ENCODE measurements at places on chromosomes 5 and 9.

- DNase-seq = no peak
These were observed 9.3 kb upstream of the TEX48 start for GRCh38 chr9:114691046-114691955.

DNA sequence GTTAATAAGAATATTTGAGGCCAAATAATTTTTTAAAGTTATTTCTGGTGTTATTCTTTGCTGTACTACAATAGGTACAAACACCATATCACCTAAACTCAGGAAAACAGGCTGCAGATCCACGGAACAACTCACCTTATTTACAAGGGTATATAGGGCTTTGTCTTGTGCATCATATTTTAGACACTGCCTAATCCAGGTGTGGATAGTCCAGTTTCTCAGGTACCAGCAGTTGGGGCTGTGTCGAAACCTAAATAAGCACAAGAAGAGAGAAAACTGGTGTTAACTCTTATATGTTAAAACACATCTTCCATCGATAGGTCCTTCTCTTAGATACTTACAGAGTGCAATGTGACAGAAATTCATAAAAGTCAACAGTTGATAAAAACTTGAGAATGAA is 82.2 kb downstream of the MRPS27 start:
- DNase-seq = no peak

DNA sequence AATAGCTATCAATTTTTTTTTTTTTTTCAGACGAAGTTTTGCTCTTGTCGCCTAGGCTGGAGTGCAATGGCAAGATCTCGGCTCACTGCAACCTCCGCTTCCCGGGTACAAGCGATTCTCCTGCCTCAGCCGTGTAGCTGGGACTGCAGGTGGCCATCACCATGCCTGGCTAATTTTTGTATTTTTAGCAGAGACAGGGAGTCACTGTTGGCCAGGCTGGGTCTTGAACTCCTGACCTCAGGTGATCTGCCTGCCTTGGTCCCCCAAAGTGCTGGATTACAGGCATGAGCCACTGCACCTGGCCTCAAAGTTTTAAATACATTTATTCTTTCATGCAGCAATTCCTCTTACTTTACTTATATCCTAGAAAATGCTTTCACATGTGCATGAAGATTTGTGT is 17.6 kb downstream of the TRIM14 start:
- no peak for DNase-seq

DNA sequence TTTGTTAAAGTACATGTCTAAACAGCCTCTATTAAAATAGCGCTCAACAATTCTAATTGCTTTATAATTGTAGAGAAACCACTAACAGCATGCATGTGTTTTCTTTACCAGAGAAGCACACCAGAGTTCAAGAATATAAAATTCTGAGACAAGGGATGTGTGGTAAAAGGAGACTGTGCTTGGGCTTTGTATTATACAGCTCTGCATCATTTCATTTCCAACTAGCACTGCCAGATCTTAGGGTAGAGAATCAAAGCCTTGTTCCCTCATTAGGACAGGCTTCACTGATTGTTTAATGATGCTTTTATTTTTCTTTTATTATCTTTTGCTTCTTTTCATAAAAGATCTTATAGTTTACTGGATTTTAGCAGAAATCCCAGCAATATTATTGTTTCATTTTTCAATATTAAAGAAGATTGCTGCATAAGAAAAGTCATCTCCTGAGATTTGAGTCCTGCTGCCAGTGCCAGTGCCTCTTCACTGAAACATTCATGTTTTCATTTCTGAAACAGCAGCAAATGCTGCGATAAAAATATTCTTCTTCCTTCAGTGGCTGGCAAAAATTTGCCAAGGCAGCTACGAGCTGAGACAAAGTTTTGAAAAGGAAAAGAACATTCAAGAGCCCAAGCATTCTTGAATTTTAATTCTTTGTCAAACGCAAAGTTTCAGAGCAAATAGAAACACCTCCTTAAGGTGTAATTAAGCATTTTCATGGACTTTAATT is 491.0 kb upstream of the PIK3R1 start:
- DNase-seq = no peak

DNA sequence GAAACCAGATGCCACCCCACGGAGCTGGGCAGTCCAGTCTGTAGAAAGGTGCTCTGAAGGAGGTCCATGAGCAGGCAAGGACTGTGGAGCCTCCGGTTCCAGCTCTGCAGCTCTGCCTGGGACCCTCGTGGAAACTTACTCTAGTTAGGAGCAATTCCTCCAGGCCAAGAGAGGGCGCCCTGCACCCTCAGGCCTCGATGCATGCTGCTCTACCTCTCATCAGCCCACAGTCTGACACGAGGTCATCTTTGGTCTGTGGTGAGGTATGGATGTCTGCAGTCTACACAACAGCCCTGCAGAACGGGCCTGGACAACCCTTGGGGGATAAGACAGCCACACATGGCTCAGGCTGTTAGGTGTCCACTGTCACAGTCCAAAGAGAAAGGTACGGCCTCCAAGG is 50.6 kb upstream of the UBTD2 start:
- DNase-seq = no peak

DNA sequence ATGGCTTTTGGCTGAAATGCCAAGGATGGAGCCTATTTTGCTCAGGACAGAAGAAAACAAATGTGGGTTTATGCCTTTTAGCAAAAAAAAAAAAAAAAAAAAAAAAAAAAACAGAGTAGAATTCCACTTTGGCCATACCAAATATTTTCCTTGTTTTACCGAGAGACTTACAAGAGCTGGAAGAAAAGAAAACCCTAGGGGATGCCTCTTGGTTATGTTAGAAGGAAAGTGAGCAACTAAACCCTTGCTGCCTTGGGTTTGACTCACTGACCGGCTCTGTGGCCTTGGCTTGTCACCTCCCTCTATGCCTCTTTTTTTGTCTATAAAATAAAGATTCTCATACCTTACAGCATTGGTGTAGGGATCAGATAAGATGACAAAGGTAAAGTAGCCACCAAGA is 69.6 kb upstream of the ABCA1 start:
- no peak for DNase-seq

GRCh38 chr9:70789086-70789485 is 332.3 kb downstream of the TRPM3 start:
- no peak for DNase-seq
